ENCODE measurements at places on chromosomes 7 and 10.

DNA sequence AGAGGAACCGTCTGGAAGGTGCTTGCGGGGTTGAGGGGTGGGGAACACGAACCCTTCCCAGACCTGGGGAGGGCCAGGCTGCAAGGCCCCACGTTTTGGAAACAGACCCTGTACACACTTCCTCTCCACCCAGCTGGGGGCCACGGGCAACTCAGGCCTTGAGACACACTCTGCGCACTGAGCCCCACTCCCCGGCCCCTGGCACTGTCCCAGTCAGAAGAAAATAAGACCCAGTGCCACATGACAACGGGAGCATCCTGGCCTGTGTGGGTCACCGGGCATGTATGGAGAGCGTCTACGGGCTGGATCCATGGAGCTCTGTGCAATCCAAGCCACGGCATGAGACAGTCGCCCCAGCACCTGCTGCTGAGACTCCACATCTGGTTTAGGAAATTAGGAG, 63.7 kb downstream of the CARD11 start:
- DNase-seq, result no peak

GRCh38 chr10:112758961-112759360, 191.1 kb upstream of the TCF7L2 start:
- no peak for DNase-seq

DNA sequence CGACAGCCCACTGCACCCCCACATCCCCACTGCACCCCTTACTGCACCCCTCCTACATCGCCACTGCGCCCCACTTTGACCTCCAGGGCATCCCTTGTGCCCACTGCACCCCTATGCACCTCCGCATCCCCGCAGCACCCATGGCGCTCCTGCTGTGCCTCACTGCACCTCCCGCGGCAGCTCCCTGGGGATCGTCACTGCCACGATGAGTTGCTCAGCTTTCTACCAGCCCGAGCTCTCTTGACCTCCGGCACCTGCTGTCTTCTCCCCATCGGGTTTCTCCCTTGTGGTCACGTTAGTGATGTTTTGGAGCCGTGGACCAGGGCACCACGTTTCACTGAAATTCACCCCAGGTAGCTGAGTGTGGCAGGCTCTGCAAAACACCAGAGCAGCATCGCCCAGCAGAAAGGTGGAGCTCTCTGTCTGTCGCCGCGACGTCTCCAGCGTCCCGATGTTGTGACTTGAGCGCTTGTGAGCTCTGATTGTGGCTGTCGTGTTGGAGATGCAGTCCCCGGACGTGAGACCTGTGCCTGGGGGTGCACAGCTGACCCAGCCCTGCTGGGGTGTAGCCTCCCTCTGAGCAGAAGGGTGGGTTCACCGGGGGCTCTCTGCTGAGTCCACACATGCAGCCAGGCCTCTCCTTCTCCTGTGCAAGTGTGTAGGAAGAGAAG, 147.7 kb downstream of the DNAJB6 start:
- DNase-seq, result no peak

- DNase-seq, result no peak
Observed at GRCh38 chr7:84484502-84485079, 290.0 kb upstream of the SEMA3A start.

DNA sequence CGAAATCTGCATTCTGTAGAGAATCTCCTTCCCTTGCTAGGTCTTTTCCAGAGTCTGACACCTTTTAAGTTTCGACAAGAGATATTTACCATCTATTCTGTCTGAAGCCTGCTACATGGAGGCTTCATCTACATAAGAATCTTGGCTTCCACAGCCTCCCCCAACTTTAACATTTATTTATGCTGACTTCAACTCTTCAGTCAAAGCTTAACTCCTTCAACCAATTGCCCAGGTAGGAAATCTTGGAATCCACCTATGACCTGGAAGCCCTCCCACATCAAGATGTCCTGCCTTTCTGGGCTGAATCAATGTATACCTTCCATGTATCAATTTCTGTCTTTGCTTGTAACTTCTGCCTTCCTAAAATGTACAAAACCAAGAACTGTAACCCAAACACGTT, 54.7 kb downstream of the MINPP1 start:
- DNase-seq, result no peak

DNA sequence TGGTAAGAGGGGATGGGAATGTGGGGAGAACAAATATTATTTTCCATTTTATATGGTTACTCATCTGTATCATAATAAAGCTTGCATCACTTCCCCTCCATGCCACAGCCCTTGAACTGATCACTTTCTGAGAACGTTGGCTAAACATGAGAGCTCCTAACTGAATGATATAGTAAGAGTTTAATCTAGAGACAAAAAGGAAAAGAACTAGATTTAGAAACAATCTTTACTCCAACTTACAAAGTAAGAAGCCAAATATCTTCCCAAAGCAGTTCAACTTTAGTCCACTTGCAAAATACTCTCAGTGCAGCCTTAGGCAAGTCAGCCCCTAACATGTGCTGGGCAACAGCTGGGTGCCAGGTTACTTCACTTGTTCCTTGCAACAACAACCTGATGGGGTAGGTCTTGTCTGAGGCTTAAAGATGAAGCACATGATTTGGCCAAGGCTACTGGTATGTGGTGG, 20.3 kb downstream of the SMURF1 start:
- no peak for DNase-seq

DNA sequence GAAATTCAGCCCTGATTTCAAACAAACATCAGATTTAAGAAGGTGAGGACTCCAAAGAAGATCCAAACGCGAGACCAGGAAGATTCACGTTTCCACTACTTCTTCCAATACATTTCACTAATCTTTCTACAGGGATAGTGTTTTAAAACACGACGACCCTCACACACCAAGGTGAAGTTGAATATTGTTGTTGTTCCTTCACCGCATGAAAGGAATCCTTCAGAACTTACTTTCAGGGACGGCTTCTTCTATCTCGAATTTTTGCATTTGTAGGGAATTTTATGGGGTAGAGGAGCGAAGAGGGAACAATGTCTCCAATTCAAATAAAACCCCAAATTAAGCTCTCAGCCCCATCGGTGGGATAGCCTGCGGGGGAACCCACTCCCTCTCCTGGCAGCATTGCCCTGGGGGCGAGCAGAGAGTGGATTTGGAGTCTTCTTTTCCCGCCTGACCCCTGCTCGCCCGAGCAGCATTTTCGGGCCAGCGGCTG, 1.5 kb upstream of the GATA3 start:
- no peak for DNase-seq

DNA sequence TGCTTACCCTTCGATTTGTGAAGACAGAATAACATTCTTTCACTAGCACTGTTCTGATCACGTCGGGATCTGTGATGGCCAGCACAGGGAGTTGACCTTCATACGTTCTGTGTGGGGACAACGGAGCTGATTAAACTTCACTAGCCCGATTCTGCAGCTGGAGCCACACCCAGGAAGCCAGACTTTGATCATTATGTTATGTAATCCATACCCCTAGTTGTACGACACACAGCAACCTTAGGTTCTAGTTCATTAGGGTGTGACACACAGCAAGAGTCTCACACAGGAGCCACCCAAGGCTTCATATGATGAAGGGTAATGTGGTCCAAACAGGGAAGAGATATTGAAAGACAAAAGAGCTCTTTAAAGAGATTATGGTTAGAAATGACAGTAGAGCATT, 7.2 kb downstream of the CYP3A5 start:
- peak; percentile 55 for DNase-seq

DNA sequence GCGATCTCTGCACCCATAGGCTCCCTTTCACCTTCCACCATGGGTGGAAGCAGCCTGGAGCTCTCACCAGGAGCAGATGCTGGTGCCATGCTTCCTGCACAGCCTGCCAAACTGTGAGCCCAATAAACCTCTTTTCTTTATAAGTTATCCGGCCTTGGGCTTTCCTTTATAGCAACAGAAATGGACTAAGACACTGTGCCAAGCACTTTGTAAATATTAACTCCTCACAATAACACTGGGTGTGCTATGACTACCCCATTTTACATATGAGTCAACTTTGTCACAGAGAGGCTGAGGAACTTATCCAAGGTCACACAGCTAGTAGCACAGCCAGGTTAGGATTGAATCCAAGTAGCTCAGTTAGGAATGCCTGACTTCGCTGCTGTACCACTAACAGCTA, 79.7 kb upstream of the KCNMA1 start:
- no peak for DNase-seq

- DNase-seq, result no peak
Observed at GRCh38 chr10:49186613-49187012, 1.6 kb downstream of the TMEM273 start.

- DNase-seq, result no peak
Observed at GRCh38 chr10:131928248-131929095, 27.7 kb downstream of the PPP2R2D start.

DNA sequence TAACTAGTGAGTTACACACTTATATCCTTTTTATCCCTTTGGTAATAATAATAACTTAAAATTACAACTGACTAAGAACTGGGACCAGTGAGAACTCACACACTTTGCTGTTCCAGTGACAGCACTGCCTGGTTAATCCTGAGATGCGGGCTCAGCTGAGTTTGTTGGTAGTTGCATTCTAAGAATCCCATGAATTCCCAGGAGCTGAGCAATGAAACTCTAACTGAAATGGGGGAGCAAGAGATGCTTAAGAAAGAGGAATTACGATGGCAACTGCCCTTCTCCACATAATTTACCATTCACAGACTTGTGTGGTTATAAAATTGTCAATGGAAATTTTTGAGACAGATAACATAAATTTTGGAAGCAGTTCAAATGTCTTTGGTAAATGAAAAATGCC, 659.4 kb downstream of the MAGI2 start:
- DNase-seq, result no peak

- DNase-seq, result no peak
Observed at GRCh38 chr10:2121315-2121714, 384.0 kb upstream of the ADARB2 start.

GRCh38 chr7:139823959-139824521, 5.0 kb upstream of the TBXAS1 start:
- DNase-seq, result no peak

DNA sequence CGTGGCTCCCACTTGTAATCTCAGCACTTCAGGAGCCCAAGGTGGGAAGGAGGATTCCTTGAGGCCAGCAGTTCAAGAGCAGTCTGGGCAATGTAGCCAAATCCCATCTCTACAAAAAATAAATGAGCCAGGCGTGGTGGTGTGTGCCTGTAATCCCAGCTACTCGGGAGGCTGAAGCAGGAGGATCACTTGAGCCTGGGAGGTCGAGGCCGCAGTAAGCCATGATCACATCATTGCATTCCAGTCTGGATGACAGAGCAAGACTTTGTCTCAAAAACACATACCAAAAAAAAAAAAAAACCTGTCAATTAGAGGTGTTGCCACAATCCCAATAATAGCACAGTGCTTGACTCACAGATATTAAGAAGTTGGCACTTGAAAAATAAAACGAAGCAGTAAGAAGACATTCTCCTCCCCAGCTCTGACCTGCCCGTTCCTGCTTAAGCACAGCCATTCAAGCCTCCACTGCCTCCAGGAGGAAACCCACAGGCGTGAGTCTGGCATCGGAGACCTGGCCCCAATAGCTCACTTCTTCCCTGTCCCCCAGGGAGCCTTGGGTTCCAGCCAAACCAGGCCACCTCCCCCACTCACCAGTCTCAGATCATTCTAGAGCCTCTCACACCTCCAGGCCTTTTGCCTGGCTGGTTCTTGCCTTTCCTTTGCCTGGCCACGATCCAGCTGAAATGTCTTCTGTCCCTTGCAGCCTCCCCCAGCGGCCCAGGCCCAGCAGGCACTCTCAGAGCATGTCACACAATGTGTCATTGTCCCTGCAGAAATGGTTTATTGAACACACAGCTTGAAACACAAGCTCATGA, 45.3 kb upstream of the GTF2I start:
- no peak for DNase-seq

GRCh38 chr7:135186261-135186540, 15.7 kb upstream of the CYREN start:
- DNase-seq, result no peak

DNA sequence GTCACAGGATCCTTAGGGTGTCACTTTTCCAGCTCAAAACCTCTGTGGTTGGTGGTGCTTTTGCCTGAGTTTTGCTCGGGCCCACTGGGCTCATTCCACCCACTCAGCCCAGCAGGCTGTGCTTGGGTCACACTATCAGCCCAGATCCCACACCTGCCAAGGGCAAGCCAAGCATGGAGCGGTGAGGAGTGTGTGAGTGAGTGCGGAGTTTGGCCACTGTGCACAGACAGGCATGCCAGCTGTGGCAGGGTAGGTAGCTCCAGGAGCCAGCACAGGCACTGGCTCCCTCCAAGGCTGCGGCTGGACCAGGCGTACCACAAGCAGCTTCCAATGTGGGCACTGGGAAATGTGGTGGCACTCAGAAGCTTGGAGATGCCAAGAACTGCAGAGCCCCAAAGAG, 43.9 kb upstream of the TECTB start:
- no peak for DNase-seq

- peak; percentile 36 for DNase-seq
Observed at GRCh38 chr10:71486484-71487114, 89.9 kb downstream of the CDH23 start.

GRCh38 chr10:45811075-45811474, 36.2 kb downstream of the AGAP4 start:
- no peak for DNase-seq

GRCh38 chr10:6148908-6149307, 53.8 kb upstream of the PFKFB3 start:
- no peak for DNase-seq

GRCh38 chr10:27413831-27414348, 90.2 kb upstream of the RAB18 start:
- no peak for DNase-seq

DNA sequence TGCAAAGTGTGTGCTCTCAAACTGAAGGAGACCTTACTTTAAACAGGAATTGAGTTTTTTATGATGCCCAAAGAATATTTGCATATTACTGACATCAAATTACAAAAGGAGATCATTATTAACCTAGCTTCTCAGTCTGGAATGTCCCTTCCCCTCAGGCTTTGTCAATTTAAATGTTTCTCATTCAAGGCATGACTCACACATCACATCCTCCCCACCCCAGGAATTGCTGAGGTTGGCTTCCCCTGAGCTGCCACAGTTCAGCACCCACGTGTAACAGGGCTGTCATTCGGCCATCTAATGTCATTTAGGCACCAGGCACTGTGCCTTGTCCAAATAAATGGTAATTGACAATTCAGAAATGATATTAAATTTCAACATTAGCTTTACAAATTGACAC, 305.9 kb upstream of the MGMT start:
- DNase-seq, result no peak
